ENCODE measurements at places on chromosomes 13 and 19. TPM values are rescaled to one million over a fixed set of nuclear protein-coding genes. Genes with fewer than 3 reads are reported as not detected.

FLT3LG gene
- total RNA-seq, result 1.3 TPM

- no peak overlapping the region for H3K4me3 ChIP-seq
- H3K4me1 ChIP-seq, result peaks cover 15% of the 10 kb centered on the region
- no peaks in the 10 kb centered on the region for H3K36me3 ChIP-seq
- DNase-seq, result no peak
- no peak overlapping the region for H3K27ac ChIP-seq
These were observed 5.8 kb upstream of the HCN2 start for GRCh38 chr19:583968-584239.

DNA sequence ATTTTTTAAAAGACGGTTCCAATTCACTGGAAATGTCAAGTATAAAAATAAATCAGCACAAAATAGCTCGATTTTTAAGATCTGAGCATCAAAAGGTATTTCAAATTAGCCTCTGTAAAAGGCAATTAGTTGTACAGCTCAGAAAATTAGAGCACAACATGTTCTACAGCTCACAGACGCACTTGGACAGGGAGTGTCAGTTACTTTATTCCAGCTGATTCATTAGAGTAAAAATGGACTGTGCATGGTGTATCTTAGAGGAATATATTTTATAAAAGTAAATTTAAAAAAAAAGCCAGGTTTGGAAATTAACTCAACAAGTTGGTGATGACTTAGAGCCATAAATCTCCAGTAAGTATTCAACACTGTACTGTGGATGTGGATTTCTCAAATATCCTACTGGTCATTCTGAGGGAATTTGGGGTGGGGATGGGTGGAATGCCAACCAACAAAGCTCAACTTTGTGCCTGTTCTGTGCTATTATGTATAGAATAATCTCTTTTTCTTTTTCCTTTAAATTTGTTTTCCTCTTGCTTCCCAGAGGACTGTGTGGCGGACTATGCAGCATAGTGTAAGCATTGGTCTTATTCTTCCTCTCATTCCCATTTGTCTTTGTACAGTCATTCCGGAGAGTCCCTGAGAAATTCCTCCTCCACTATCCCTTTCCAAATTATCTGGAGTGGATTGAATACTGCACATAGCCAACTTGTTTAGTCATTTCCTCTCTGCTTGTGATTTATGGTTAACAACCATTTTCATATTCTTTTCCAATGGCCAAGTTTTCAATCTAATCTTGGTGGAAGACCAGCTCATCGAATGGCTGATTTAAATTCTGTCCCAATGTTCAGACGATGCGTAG lies 169.3 kb downstream of the DCT start:
- H3K36me3 ChIP-seq, result no peaks in the 10 kb centered on the region
- peaks cover 47% of the 10 kb centered on the region for H3K4me1 ChIP-seq
- no peaks in the 10 kb centered on the region for H3K27me3 ChIP-seq
- peak overlapping the region; percentile 63 for H3K27ac ChIP-seq
- DNase-seq, result peak; percentile 79

DNA sequence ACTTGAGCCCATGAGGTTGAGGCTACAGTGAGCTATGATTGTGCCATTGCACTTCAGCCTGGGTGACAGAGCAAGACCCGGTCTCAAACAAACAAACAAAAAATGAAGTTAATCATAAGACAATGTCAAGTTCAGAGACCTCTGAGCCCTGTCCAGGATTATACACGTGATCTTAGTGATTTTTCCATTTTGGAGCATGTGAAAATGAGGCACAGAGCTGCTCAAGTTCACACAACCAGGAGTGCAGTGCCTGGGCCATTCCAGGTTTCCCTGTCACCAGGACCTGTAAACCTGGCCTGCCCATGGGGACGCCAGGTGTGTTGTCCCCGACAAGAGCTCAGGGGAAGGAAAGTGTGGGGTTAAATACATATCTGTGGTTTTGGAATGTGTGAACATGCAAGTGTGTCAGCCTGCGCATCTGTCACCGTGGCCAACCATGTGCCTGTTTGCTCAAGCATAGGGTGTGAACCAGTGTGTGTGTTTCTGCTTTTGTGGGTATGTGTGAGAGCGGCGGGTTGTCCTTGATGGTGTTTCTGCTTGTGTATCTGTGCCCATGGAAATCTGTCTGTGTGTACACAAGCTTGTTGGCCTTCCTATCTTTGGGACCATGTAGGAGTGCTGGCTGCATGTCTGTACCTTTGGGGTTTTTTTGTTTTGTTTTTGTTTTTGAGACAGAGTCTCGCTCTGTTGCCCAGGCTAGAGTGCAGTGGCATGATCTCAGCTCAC lies 1.5 kb upstream of the FXYD1 start:
- peak; percentile 9 for DNase-seq
- H3K4me3 ChIP-seq, result no peak overlapping the region
- H3K27ac ChIP-seq, result no peak overlapping the region
- peaks cover 13% of the 10 kb centered on the region for H3K4me1 ChIP-seq
- no peaks in the 10 kb centered on the region for H3K36me3 ChIP-seq

DNA sequence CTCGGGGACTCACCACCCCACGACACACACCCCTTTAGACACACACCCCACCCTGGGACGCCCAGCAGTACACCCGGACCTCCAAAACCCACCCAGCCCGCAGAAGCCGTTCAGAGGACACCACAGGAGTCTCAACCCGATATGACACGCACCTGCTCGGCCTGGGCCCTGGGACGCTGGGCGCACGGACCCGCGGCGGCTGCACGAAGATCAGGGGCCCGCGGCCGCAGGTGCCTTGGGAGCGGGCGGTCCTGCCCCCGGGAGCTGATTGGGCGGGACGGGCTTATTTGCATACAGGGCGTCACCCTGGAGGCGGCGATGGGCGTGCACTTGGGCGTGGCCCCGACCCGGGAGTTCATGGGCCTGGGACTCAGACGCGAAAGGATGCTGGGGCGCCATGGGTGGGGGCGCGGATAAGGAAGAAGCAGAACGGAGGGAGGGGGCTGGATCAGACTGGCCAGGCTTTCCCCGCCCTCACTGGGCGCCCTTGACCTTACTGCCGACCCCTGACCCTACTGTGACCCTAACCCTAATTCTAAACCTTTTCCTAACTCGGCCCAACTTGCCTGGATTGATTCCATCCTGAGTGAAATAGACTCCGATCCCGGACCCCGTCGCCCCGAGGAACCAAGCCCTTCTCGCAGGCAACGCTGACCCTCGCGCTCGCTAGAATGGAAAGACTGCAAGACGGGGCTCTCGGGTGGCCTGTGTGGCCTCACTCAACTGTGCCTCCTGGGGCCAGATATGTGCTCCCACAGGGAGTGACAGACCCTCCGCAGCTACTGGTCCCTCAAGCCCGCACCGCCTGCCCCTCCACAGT lies at the start of gene MEF2B:
Gene MEF2B, minus strand, starts transcription at position 211 of the 820 bp plus-strand sequence. CDS start 19,528 bp downstream, outside the sequence.
- H3K27me3 ChIP-seq, result no peaks in the 10 kb centered on the region
- H3K4me1 ChIP-seq, result no peaks in the 10 kb centered on the region

DNA sequence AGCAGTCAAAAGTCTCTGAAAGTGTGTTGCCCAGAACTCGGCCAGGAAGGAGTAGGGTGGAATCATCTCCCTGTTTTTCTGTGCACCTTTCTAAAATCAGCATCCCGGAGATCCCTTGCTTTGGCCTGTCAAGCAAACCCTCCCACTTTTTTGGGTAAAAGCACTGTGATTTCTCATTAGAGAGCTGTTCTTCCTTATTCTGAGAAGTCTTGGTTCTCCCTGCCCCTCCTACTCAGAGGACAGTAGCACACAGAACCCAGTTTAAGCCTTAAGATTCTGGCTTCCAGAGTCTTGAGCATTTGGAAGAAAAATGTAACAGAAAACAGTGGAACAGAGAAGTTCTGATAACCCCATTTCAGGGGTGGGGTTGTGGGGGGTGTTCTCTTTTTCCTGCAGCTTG lies 52.6 kb upstream of the KATNAL1 start:
- H3K27ac ChIP-seq, result no peak overlapping the region
- no peak for DNase-seq

DNA sequence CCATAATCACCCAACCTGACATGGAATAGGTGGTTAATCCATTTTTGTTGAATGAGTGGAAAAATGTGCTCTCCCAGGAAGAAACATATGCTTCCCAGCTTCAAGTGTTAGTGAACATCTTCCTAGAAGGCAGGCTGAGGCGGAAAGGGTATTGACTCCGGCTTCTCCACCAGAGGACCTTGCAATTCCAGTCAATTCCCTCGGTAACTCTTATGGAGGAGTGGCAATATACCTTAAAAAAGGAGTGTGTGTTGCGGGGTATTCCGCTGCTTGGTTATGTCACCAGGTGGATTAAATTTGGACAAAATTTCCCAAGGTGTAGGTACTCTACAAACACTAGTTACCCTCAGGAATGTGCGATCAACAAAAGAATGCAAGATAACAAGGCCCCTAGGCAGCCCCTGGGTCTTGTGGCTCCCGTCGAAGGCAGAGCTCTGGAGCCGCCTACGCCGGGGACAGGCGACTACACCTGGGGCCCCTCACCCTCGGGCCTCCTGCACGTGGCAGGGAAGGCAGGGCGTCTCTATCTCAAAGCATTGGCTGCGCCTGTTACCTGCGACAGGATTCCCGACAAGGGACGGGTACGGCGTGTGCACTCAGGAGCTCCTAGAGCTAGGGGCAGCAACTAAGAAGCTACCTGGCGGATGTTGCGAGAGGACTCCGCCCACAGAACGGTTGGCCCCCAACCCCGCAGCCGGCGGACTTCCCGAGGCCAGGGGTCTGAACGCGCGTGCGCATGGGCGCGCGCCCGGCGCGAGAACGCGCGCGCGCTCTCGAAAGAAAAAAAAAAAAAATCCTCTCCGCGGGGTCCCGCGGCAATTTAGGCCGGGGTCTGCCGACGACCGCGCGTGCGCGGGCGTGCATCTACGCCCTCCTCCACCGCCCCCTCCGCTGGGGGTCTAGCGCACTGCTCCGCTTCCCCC lies at the start of gene WDR87:
Gene WDR87, minus strand, starts transcription at position 649 of the 923 bp plus-strand sequence. CDS start 8,355 bp downstream, outside the sequence.
- H3K4me3 ChIP-seq, result peak within 1 kb of the TSS; percentile 93
- peaks cover 17% of the 10 kb centered on the region for H3K4me1 ChIP-seq
- DNase-seq, result peak; percentile 24

DNA sequence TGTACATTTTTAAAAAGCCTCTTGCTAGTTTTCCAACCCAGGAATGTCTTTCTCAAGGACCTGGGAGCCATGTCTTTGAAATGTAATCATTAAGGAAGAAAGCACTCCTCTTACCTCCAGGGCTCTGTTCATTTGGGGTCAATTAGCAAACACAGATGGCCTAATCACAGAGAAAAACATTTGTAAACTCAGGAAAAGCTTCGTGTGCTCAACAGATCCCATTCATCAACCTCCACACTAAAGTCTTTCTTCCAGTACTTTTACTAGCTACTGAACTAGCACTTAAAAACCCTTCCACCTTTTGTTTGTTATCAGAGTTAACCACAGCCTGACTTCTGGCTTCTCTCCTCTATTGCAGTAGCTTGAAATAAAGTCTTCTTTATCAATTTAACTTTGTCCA lies 441.4 kb downstream of the PCDH20 start:
- no peak for DNase-seq
- no peaks in the 10 kb centered on the region for H3K36me3 ChIP-seq
- H3K27me3 ChIP-seq, result no peaks in the 10 kb centered on the region
- no peak overlapping the region for H3K27ac ChIP-seq
- H3K4me1 ChIP-seq, result no peaks in the 10 kb centered on the region

SHANK1 gene
- 2.7 TPM for total RNA-seq

ANKLE1 gene
- 1.4 TPM for total RNA-seq

RFPL4AL1 gene
- total RNA-seq, result not detected

DNA sequence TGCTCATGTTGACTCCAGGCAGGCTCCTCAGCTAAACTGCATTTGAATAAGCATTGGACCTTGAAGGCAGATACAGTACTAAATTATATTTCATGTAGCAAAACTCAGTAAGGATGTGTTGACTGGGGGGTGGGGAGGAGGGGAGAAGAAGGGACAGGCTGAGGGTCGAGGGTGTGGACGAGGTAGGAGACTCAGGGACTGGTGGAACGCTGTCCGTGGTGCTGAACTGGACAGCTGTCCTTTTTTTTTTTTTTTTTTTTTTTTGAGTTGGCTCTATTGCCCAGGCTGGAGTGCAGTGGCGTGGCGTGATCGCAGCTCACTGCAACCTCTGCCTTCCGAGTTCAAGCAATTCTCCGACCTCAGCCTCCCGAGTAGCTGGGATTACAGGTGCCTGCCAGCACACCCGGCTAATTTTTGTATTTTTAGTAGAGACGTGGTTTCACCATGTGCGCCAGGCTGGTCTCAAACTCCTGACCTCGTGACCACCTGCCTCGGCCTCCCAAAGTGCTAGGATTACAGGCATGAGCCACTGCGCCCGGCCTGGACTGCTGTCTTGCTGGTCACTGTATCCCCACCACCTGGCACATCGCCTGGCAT lies 33.2 kb upstream of the CASP14 start:
- no peaks in the 10 kb centered on the region for H3K27me3 ChIP-seq
- no peaks in the 10 kb centered on the region for H3K36me3 ChIP-seq

DNA sequence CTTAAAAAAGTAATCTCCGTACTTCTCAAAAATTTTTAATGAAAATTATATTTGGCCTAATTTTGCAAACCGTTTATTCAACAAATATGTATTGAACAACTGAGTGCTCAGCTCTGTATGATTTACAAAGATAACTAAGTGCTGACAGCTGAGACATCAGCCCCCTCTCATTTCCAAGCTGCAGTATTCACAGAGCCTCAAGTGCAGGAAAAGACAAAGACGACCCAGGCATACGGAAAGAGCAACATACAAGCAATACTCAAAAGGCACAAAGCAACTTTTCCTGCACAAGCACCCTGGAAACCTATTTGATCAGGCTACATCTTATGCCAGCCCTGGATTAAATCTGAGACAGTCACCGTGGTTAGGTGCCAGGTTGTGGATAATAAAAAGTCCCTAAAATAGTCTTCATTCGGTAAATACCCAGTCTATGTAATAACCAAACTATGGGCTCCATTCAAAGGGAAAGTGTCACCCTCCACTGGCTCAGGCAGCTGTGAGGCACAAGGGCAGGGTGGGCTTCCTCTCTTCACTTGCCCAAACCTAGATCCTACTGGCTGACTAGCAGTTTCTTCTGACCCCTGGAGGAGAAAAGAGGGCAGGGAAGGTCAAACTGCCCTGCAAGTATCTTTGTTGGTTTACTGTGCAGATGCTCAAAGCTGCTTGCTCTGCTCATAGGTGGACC lies 65.5 kb downstream of the TBC1D4 start:
- no peaks in the 10 kb centered on the region for H3K36me3 ChIP-seq
- H3K4me3 ChIP-seq, result no peak overlapping the region
- DNase-seq, result peak; percentile 8
- no peaks in the 10 kb centered on the region for H3K27me3 ChIP-seq
- H3K27ac ChIP-seq, result peak overlapping the region; percentile 47

DNA sequence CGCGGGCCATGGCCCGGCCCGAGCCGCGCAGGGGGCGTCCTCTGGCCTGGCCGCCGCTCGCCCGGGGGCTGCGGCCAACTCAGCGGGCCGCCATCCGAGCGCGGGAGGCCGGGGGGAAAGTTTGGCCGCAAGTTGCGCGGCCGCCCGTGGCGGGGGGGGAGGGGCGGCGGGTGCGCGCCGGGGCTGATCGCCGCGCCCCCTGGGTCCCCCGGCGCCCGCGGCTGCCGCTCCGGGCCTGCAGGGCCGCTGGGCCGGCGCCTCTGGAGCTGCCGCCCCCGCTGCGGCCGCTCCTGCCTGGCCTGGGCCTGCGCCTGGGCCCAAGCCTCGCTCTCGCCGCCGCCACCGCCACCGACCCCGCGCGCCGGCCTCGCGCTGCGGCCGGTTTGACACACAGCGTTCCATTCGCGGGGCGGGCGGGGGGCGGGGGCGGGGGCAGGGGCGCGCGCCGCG lies at the start of gene NR2F6:
Gene NR2F6, minus strand, starts transcription at position 385 of the 450 bp plus-strand sequence. CDS start 699 bp downstream, outside the sequence.
- no peaks in the 10 kb centered on the region for H3K27me3 ChIP-seq
- H3K36me3 ChIP-seq, result no peaks in the 10 kb centered on the region
- peaks cover 26% of the 10 kb centered on the region for H3K4me1 ChIP-seq
- DNase-seq, result no peak
- peak within 1 kb of the TSS; percentile 92 for H3K4me3 ChIP-seq

HIPK4 gene
- total RNA-seq, result not detected

Measured in GM23248 (cell line).